ENCODE measurements at places on chromosomes 1 and 21. TPM values are rescaled to one million over a fixed set of nuclear protein-coding genes. Genes with fewer than 3 reads are reported as not detected.

Gene FCRL6
- total RNA-seq = 0.16 TPM

Gene AGMAT
- total RNA-seq = 7.8 TPM

Gene SCAMP3
- total RNA-seq = 112 TPM

Gene UBE2U
- total RNA-seq = not detected

Gene CRNN
- total RNA-seq = not detected

Gene ADAMTS4
- 4.0 TPM for total RNA-seq

Gene PTGFR
- total RNA-seq = not detected

Gene FCMR
- 50.3 TPM for total RNA-seq

Gene RIMS3
- total RNA-seq = 8.8 TPM

GRCh38 chr1:186550832-186551231 is 89.9 kb upstream of the PDC start:
- no peak for DNase-seq
- H3K4me3 ChIP-seq = no peak overlapping the region
- no peaks in the 10 kb centered on the region for H3K27me3 ChIP-seq
- no peaks in the 10 kb centered on the region for H3K4me1 ChIP-seq
- H3K27ac ChIP-seq = no peak overlapping the region

DNA sequence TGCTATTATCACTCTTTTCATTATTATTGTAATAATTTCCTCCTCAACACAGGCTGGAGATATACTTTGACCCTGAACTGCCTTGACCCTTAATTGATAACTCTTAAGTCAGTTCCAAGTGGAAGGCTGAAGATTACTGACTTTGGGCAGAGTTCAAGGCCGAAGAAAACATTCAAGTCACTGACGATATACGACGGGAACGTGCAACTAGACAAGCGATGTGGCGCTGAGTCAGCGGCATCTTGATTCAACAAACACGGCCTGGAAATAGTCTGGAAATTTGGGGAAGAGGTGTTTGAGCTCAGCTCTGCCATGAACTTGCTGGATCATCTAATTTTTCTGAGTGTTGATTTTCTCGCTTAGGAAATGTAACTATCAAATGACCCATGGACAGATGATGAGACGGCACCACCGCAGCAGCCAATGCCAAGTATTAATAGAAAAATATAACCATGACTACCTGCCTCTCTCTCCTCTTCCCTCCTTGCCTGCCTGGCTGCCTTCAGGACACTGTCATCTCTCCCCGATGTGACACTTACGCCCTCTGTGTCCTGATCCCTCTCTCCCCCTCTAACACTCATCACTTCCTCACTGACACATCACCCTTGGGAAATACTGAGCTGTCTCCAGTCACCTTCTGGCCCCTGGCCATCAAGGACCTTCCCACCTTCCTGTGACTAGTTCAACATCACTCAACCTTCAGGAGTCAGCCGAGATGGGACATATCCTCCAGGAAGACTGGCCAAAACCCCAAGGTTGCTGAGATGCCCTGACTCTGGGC is 49.4 kb downstream of the TMCO4 start:
- DNase-seq = no peak
- no peaks in the 10 kb centered on the region for H3K4me1 ChIP-seq
- no peaks in the 10 kb centered on the region for H3K27me3 ChIP-seq
- H3K27ac ChIP-seq = no peak overlapping the region

DNA sequence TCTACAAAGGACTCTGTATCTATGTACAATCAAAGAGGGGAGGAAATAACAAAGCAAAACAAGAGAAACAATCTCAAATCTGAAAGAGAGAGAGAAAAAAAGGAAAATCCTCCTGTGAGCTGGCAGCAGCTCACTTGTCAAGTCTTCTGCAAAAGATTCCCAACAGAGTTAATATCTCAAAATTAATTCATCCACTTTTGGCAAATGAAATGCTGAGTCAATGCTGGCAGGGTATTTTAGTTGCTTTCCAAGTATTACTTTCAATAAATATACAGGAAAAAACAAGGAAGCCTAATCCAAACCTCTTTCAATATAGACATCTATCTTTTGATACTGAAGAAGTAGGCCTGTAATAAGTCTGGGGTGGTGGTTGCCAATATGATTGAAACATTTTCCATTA is 613.9 kb upstream of the NEGR1 start:
- H3K4me1 ChIP-seq = no peaks in the 10 kb centered on the region
- no peak for DNase-seq
- no peaks in the 10 kb centered on the region for H3K36me3 ChIP-seq
- no peaks in the 10 kb centered on the region for H3K27me3 ChIP-seq
- H3K27ac ChIP-seq = no peak overlapping the region
- H3K4me3 ChIP-seq = no peak overlapping the region

GRCh38 chr1:119391749-119392148 is 23.2 kb downstream of the HAO2 start:
- no peaks in the 10 kb centered on the region for H3K36me3 ChIP-seq
- H3K4me3 ChIP-seq = no peak overlapping the region
- peaks cover 25% of the 10 kb centered on the region for H3K27me3 ChIP-seq
- no peak for DNase-seq
- H3K27ac ChIP-seq = no peak overlapping the region

- H3K27ac ChIP-seq = no peak overlapping the region
- peaks cover 4% of the 10 kb centered on the region for H3K36me3 ChIP-seq
- peaks cover 70% of the 10 kb centered on the region for H3K4me1 ChIP-seq
- no peak overlapping the region for H3K4me3 ChIP-seq
Measured at GRCh38 chr1:13788795-13789194, 88.8 kb downstream of the PRDM2 start.

DNA sequence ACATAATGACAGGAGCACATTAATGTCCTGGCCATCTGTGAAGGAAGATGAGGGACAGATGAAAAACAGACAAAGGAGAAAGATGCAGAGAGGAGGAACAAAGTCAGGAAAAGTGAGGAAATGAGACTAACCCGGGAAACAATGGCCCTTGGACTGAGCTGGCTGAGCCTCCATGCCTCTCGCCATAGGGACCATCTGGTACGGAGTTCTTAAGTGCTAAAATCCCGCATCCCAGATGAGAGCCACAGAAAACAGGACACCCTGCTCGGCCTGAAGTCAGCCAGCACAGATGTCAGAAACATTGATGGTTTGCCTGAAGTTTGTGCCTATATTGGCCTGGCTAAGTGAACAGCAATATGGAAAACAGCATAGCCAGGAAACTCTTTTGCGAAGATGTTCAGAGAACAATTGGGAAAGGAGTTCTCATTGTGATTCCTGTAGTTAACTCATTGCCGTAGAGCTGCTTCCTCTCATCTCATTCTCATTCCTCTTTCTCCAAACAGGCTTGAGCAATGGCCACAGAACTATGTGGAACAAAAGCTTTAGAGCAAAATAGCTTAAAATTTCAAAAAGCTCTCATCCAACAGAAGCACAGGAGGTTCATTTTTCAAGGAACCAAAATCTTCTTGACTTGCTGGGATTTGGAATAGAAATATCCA is 96.6 kb downstream of the ASTN1 start:
- no peaks in the 10 kb centered on the region for H3K27me3 ChIP-seq
- H3K36me3 ChIP-seq = no peaks in the 10 kb centered on the region
- H3K4me3 ChIP-seq = no peak overlapping the region
- H3K4me1 ChIP-seq = no peaks in the 10 kb centered on the region
- no peak overlapping the region for H3K27ac ChIP-seq
- no peak for DNase-seq

DNA sequence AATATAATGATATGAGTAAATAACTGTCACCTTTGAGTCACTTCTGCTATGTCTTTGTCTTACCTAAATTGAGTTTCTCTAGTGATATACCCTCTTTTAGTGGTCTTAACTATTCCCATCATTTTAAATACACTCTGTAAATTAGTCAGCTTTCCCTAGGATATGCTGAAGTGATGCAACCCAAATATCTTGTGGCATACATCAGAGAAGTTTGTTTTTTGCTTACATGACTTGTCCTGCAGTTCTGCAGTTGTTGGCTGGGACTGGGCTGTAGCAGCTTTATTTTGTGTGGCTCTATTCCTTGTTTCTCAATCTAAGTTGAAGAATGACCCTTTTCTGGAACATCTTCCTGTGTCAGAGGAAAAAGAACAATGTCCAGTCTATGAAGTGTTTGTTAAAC is 76.4 kb downstream of the TTC3 start:
- no peak overlapping the region for H3K4me3 ChIP-seq
- peaks cover 13% of the 10 kb centered on the region for H3K4me1 ChIP-seq
- H3K27me3 ChIP-seq = no peaks in the 10 kb centered on the region
- DNase-seq = no peak
- no peaks in the 10 kb centered on the region for H3K36me3 ChIP-seq

DNA sequence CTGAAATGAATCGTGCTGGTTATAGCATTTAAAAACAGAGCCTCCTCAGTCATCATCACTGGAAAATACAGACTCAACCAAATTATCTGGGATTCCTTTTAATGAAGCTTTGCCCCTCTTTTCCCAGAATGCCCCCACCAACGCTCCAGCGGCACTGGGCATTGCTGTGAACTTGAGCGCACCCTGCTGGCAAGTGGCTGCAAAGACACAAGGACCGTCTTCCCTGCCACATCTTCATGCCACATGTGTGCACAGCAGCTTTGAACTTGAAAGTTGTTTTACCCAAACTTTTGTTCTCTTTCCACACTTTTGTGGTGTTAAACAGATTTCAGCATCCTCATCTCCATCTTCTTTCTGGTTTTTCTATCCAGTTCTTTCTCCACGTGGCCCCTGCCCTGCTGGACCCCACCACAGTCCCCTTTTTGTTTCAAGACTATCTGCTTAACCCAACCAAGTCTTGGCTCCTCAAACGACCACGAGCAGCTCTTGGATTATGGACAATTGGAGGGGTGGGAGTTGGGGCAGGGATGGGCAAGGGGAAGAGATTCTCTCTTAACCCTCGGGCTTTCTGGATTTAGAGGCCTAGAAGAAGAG is 12.8 kb upstream of the LMX1A start:
- H3K4me1 ChIP-seq = no peaks in the 10 kb centered on the region
- H3K4me3 ChIP-seq = no peak overlapping the region
- H3K36me3 ChIP-seq = no peaks in the 10 kb centered on the region
- peak; percentile 51 for DNase-seq
- no peak overlapping the region for H3K27ac ChIP-seq
- H3K27me3 ChIP-seq = peaks cover 78% of the 10 kb centered on the region

DNA sequence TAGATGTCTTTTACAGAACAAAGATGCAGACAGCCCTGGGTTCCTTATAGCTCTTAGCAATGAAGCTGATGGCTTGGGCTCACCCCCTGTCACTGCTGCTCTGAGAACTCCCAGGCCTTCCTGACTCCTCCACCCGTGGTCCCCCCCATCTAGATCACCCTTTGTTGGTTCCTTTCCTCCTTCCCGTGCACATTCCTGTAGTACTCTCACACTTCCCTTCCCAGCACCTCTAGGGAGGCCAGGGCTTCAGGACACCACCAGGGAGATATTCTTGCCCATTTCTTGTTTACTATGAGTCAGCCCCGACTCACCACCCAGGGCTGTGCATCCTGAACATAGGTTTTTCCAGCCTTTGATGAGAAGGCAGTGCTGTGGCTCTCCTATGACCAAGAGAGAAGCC is 14.4 kb upstream of the NOS1AP start:
- H3K27ac ChIP-seq = no peak overlapping the region
- H3K4me1 ChIP-seq = no peaks in the 10 kb centered on the region
- H3K27me3 ChIP-seq = peaks cover 7% of the 10 kb centered on the region
- no peaks in the 10 kb centered on the region for H3K36me3 ChIP-seq
- H3K4me3 ChIP-seq = no peak overlapping the region
- DNase-seq = no peak

All from activated T-cell treated with anti-CD3 and anti-CD28 coated beads, Interleukin-2, amount 50 U/mL, for 72 hours (primary cell).